ENCODE measurements at places on chromosomes 1 and 21.

- DNase-seq: no peak
These were observed 241.4 kb downstream of the NFIA start for GRCh38 chr1:61323681-61324328.

DNA sequence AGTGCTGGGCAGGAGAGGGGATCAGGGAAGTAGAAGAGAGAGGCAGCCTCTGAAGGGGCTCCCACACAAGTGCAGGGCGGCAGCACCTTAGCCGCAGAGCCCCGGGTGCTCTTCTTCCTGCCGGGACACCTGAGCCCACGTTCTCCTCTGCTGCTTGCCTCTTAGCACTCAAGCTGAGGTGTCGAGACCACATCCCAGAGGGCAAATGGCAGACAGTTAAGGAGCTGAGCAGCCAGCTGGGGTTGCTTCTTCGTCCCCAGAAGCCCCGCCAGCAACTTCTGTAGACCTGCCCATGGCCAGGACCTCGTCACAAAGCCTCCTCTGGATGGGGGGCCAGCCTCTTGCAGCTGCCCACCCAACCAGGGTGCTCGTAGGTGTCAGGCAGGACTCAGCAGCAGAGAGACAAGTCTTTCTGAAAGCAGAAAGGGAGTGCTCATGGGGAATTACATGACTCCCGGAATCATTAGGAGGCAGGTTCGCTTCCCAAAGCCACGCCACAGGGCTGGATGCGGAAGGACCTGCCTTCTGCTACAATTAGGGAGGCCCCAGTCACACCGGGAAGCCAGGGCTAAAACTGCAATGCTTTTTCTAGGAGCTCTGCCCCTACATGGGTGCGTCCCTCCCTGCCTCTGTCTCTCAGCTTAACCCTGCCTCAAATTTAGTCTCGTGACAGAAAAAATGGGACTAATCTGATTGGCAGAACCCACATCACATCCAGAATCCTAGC, 141.4 kb upstream of the RAB4A start:
- DNase-seq: no peak

- no peak for DNase-seq
These were observed 28.4 kb upstream of the CEP350 start for GRCh38 chr1:179925922-179926849.

GRCh38 chr1:99119188-99119587, 114.5 kb upstream of the PLPPR5 start:
- no peak for DNase-seq

GRCh38 chr1:216702170-216702569, 21.1 kb downstream of the ESRRG start:
- no peak for DNase-seq

- no peak for DNase-seq
These were observed 220.1 kb downstream of the TOMM20 start for GRCh38 chr1:234908571-234908970.

- DNase-seq: no peak
These were observed 41.7 kb upstream of the ZNF326 start for GRCh38 chr1:89953131-89953626.

DNA sequence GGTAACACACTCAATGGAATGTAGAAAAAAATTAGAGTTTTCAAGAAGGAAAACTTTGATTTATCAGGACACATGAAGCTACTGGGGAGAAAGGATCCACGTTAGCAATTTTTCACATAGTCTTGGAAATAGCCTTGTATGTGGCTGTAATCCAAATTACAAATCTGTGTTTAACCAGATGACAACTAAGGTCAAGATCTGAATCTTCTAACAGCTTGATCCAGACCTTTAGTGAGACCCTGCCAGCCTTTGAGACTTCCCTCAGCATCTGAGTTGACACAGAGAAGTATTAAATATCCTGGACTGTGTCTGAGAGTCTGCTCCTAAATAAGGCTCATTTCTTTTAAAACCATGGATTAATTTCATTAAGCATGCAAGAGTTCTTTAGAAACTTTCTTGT, 135.9 kb upstream of the KCNK2 start:
- DNase-seq: no peak
